ENCODE measurements at places on chromosomes 5 and 9.

- no peak for DNase-seq
Measured at GRCh38 chr5:116084287-116084691, 536 bp upstream of the COMMD10 start.

DNA sequence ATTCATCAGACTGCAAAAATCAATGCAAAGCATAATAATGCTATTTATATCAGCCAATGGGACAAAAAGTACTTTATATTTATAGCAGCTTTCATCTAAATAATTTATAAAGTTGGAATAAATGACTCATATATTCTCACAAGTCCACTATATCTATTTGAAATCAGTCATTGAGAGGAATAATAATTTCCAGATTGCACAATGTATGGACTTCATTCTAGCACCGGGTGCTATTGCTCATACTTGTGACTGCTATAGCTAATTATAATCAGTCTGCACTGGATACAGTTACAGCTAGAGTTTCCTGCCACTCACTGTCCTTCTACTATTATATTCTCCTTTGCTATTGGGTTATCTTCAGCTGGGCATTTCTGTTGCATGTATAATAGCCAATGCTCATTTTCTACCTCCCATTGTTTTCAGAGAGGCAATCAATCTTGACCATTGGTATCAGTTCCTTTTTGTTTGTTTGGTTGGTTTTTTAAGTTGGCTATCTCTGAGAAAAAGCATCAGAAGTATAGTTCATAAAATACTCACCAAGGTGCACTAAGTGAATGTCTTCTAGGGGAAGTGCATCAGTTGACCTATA is 1.9 kb downstream of the CDH18 start:
- no peak for DNase-seq

GRCh38 chr5:108523360-108523759 is 141.5 kb upstream of the FBXL17 start:
- no peak for DNase-seq

DNA sequence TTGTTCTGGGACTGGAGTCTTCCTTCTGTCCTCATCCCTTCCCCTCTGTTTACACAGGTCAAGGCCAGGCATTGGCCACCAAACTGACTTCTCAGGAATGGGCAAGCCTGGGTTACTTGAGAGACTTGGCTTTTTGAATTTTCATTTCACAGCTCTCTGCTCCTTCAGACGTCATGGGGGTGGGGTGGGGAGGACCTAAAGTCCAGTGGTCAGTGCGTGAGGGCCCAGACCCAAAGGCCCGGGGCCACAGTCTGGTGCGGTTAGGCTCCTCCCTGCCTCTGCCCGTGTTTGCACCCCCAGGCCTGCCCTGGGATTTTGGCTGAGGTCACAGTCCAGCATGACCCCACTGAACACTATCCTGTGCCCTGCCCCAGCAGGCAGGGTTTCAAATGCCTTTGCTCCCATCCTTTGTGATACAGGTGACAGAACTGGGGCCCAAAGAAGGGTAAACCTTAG is 4.1 kb upstream of the CXXC5 start:
- DNase-seq = no peak

DNA sequence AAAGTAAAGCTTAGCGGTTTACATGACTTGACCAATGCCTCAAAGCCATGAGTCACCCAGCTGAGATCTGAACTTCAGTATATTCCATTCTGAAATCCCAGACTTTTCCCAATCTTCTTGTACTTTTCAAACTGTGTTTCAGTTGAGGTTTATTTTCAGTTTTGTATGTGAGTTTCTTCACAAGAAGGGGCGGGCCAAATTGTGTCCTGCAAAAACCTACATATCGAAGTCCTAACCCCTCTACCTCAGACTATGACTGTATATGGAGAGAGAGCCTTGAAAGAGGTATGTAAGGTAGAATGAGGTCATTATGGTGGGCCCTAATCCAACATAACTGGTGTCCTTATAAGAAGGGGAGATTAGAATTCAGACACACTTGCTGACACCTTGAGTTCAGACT is 666 bp upstream of the TLR4 start:
- no peak for DNase-seq

DNA sequence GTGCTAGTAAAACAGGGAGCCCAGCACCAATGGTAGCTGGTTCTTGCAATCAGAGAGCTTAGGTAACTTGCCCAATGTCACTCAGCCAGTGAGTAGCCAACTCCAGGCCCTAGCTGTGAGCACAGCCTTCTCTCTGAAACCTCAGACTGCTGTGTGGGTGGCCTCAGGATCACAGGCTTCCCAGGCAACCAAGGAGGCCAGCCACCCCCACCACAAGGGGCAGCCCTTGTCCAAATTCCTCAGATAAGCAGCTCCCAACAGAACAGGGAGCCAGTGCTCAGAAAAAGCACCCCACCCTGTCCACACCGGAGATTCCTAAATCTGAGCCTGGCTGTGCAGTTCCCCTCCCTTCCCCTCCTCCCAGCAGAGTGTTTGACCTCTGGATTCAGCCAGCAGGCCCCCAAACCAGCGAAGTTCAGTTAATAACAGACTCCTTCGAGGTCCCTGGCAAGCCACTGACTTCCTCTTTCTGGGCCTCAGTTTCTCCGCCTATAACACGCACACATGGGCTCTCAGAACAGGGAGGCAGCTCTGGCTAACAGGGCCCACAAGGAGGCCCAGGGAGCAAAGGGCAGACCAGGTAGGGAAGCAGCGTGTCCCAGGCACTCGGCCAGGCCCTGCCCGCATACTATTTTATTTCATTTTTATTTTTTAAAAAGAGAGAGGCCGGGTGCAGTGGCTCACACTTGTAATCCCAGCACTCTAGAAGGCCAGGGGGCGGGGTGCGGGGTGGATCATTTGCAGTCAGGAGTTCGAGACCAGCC is 2.7 kb downstream of the EEIG1 start:
- no peak for DNase-seq

DNA sequence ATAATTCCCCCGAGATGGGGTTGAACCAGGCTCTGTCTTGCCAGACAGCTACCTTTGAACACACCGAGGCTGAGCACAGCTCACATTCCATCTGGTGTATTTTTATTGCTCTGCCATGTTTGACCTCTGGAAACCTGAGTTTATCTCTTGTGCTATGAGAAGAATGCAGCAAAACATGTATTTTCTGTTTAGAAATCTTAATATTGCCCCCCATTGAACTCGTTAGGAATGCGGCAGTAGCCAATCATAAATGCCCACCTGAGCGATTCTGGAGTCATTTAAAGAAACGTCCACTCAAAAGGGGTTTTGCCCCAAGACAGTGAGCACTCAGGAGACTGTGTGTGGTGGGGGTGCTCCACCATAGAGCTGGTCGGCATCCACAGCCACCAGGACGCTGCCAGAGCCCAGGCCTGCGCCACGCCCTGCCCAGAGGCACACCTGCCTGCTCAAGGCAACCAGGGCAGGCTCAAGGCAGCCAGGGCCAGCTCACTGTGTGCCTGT is 26.9 kb downstream of the FGD3 start:
- no peak for DNase-seq

GRCh38 chr9:84513979-84514378 is 155.6 kb upstream of the NTRK2 start:
- DNase-seq = no peak

All from GF-D8 (cell line).